ENCODE measurements at places on chromosomes 11 and 22. TPM values are rescaled to one million over a fixed set of nuclear protein-coding genes. Genes with fewer than 3 reads are reported as not detected.

GRCh38 chr22:45212306-45212709, 28.4 kb downstream of the KIAA0930 start:
- DNase-seq, result no peak

The TRIM22 gene
- total RNA-seq, result 18.9 TPM

DNA sequence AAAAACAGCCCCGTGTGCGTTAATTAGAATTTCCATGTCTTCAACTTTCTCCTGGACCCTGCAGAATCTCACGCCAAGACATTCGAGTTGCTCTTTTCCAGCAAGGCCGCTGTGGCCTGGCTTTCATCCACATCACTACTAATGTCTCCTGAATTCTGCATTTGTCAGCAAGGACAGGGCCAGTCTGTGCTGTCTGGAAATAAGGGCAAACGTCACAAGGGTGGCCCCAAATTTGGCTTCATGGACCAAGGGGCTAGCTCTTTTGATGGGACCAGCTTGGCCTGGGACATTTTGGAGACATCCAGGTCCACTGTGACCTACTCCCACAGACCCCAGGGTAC, 33.4 kb downstream of the KCNQ1OT1 start:
- DNase-seq, result no peak

GRCh38 chr11:93034031-93034722, 64.7 kb downstream of the MTNR1B start:
- no peak for DNase-seq

- DNase-seq, result no peak
These were observed 2.2 kb downstream of the SLC39A13 start for GRCh38 chr11:47410370-47411264.

DNA sequence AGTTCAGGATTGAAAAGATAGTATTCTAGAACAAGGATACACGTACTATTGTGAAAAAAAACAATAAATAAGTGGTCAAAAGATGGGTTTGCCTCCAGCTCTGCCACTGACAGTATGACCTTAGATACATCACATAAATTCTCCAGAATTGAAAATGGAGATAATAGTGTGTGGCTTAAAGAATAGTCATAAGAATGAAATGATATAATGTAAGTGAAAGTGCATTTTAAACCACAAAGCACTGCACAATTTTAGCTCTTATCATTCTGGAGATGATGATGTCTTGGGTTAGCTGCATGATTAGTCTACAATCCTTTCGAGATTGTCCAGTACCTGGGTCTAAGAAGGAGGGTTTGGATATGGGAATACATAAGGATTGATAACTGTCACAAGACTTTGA, 21.9 kb upstream of the CEP295 start:
- no peak for DNase-seq

- no peak for DNase-seq
These were observed 14.8 kb downstream of the PSMD13 start for GRCh38 chr11:251550-251949.
